ENCODE measurements at places on chromosomes 4 and X.

- no peaks in the 10 kb centered on the region for H3K36me3 ChIP-seq
- no peaks in the 10 kb centered on the region for H3K4me1 ChIP-seq
- no peak overlapping the region for H3K4me3 ChIP-seq
- no peaks in the 10 kb centered on the region for H3K27me3 ChIP-seq
These were observed 1870.5 kb upstream of the TENM3 start for GRCh38 chr4:180372691-180373090.

GRCh38 chr4:2935762-2936743 lies 27.2 kb downstream of the NOP14 start:
- no peak overlapping the region for H3K27ac ChIP-seq
- H3K27me3 ChIP-seq = no peaks in the 10 kb centered on the region
- H3K4me3 ChIP-seq = no peak overlapping the region
- H3K36me3 ChIP-seq = peaks cover 20% of the 10 kb centered on the region

GRCh38 chr4:142088906-142089305 lies 452.5 kb downstream of the IL15 start:
- no peak overlapping the region for H3K27ac ChIP-seq
- H3K36me3 ChIP-seq = no peaks in the 10 kb centered on the region
- no peaks in the 10 kb centered on the region for H3K4me1 ChIP-seq
- H3K27me3 ChIP-seq = no peaks in the 10 kb centered on the region

DNA sequence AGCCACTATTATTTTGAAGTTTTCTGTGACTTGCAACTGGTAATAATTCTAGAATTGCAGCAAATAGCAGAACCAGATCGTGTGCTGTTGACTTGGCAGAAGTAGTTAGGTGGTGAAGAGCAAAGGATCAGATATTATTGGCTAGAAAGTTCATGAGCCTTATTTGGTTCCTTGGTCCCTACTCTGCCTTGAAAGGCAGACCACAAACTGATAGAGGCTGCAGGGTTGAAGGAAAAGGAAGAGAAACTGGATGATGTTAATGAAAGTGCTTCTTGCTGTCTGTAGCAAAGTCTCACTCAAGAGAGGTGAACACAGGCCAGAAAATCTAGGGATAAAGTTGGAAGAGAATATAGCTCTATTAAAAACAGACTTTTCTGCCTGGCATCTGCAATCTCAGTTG lies 41.2 kb upstream of the RNF150 start:
- DNase-seq = no peak
- H3K4me3 ChIP-seq = no peak overlapping the region
- no peaks in the 10 kb centered on the region for H3K27me3 ChIP-seq
- H3K36me3 ChIP-seq = no peaks in the 10 kb centered on the region
- no peaks in the 10 kb centered on the region for H3K4me1 ChIP-seq

DNA sequence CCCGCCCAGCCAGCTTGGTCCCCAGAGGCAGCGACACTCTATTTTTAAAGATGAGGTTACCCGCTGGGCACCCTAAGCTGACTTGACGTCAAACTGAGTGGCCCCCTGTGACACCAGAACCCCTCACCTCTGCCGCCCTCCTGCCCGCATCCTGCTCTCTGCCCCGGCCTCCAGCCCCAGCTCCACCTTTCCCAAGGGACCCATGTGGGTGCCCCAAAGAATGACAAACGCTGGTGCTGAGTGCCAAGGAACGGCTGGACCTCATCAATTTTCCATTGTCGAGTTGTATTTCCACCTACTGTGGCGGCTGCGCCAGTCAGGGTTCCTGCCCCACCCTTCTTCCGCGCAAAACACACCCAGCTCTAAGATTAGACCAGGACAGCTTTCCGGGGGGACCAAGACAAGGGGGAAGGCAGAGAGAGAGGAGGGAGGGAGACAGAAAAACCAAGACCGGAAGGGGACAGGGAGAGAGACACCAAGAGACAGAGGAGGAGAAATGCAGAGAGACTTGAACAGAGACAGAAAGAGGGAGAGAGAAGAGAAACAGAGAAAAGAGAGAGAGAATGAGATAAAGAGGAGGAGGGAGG lies 2.0 kb downstream of the PRKX start:
- H3K4me1 ChIP-seq = no peaks in the 10 kb centered on the region
- DNase-seq = no peak
- H3K27ac ChIP-seq = peak overlapping the region; percentile 54
- peak overlapping the region; percentile 33 for H3K4me3 ChIP-seq

DNA sequence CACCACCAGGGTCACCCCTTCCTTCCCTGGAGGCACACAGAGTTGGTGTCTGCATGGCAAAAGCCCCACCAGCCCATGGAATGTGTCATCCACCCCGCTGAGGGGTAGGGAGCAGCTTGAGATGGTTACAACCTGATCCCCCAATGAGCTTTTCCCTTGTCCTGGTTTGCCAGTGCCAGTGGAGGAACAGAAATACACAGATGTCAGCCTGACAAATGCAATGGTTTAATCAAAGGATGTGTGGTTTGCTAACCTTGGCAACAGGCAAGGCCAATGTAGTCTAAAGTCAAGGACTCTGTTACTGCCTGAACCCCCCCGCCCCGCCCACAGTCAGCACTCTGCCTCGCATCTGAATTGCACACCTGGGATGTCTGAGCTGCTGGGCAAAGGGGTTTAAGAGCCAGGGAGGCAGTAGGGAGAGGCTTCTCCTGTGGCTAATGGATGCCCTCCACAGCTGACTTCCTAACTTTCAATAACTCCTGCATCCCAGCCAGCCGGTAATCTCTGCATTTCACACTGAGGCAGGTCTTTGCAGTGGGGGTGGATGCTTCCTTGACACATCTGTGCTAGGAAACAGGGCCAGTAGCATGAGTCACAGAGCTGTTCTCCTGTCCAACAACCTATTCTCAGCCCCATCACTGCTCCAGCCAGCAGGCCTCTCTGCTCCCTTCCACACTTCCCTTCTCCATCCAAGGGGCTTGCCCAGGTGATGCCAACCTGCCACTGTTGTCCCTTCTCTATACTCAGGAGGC lies 137.5 kb downstream of the AMMECR1 start:
- H3K4me1 ChIP-seq = peaks cover 1% of the 10 kb centered on the region
- H3K4me3 ChIP-seq = no peak overlapping the region
- DNase-seq = no peak

GRCh38 chr4:35548921-35549320 lies 695.4 kb downstream of the ARAP2 start:
- no peak overlapping the region for H3K4me3 ChIP-seq
- no peak overlapping the region for H3K27ac ChIP-seq
- DNase-seq = no peak
- no peaks in the 10 kb centered on the region for H3K4me1 ChIP-seq

DNA sequence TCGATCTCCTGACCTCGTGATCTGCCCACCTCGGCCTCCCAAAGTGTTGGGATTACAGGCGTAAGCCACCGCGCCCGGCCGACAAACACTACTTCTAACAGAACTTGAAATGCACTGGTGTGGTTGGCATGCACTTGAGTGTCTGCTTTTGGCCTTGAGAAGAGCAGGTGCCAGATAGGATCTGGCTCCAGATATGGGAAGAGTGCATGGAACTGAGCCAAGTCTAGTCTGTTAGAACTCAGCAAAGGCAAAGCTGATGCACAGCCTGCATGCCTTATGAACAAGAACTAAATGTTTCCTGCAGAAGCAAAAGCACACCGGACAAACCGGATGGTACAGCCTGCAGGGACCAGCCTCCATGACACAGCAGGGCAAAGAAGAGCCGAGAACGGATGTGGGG lies 35.1 kb upstream of the TBL1X start:
- no peak for DNase-seq
- H3K27ac ChIP-seq = no peak overlapping the region
- no peaks in the 10 kb centered on the region for H3K4me1 ChIP-seq
- H3K36me3 ChIP-seq = no peaks in the 10 kb centered on the region

GRCh38 chr4:110417136-110417535 lies 58.8 kb upstream of the ENPEP start:
- no peaks in the 10 kb centered on the region for H3K27me3 ChIP-seq
- no peak for DNase-seq
- no peak overlapping the region for H3K27ac ChIP-seq
- H3K4me1 ChIP-seq = peaks cover 32% of the 10 kb centered on the region
- H3K4me3 ChIP-seq = no peak overlapping the region
- no peaks in the 10 kb centered on the region for H3K36me3 ChIP-seq

DNA sequence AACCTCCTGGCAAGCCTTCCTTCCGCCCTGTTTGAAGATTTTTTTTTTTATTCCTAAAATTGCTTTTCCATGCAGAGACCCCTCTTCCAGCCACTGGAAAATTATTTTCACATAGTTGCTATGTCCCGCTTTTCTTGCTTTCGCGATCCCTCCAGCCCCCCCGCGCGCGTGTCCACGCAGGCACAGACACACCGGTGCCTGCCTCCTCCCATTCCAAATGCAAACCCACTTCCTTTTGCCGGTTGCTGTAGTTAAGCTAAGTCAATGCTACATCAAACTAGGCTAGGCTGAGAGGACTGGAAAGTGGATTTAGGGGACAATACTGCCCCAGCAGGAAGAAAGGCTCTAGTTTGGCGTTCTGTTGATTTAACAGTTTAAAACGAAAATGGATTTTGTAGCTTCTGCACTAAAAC lies 111.0 kb downstream of the DHX15 start:
- H3K36me3 ChIP-seq = no peaks in the 10 kb centered on the region
- H3K27me3 ChIP-seq = peaks cover 3% of the 10 kb centered on the region
- DNase-seq = peak; percentile 75
- H3K4me1 ChIP-seq = peaks cover 14% of the 10 kb centered on the region

DNA sequence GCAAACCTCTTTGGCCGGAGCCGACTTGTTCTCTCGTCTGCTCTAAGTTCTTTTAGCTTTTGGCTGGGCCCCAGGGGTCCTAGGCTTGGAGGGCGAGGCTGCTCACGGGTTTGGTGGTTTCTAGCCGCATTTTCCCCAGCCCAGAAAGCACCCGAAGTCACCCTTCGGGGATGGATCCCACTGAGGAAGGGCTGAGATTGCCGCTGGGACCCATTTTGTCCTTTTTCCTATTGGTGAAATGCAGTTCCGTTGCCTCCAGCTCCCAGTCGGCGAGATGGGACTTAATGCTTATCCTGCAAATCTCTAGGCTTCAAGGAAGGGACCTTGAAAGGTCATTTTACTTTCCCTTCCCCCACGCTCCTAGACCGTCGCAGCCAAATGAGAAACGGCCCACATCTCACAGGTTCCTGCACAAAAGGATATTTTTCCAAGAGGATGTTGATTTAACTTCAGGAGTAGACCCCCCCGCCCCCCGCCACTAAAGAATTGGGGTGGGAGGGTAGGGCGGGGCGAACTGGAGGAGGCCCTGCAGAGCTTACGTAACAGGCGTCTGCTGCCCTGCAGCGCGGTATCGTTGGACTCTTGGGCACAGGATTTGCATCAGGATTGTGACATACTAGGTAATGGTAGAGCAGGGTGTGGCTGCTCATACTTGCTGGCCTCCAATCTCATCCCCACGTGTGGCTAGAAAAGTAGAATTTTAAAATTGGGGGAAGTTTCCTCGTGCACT lies 564 bp downstream of the PGK1 start:
- peak; percentile 61 for DNase-seq
- H3K4me3 ChIP-seq = peak overlapping the region; percentile 65
- H3K27me3 ChIP-seq = no peaks in the 10 kb centered on the region
- peaks cover 4% of the 10 kb centered on the region for H3K4me1 ChIP-seq

DNA sequence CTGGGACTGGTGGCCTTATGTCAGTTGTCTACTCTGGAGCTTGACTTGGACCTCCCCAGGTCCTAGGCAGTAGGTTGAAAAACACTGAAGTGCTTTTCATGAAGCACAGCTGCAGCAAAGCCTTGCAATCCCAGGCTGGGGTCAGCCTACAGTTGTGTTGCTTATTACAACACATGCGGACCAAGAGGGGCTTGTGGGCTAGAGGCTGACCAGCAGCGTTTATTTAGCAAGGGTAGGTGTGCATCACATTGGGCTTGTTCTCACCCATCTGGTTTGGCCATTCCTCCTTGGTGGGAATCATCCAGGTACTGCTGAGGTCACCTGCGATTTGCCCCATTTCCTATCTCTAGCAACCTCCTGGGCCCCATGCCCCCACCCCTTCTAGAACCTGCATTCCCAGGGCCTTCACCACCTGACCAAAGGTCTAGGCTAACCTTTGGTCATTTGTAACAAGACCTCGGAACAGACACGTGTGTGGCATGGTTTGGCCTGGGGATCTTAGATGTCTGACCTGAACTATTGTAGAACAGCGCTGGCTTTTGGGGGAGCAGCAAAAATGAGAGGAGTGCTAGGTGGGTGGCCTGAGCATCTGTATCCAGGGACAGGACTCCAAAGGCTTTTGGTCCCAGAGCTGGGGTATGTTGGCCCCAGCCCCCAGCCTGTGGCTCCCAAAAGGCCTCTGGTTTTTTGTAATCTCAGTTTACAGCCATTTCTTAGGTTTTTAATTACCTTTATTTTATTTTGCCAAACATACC lies 3.0 kb downstream of the RPL10 start:
- no peak for DNase-seq
- H3K36me3 ChIP-seq = peaks cover 11% of the 10 kb centered on the region
- no peaks in the 10 kb centered on the region for H3K4me1 ChIP-seq
- no peaks in the 10 kb centered on the region for H3K27me3 ChIP-seq
- no peak overlapping the region for H3K4me3 ChIP-seq
- no peak overlapping the region for H3K27ac ChIP-seq

DNA sequence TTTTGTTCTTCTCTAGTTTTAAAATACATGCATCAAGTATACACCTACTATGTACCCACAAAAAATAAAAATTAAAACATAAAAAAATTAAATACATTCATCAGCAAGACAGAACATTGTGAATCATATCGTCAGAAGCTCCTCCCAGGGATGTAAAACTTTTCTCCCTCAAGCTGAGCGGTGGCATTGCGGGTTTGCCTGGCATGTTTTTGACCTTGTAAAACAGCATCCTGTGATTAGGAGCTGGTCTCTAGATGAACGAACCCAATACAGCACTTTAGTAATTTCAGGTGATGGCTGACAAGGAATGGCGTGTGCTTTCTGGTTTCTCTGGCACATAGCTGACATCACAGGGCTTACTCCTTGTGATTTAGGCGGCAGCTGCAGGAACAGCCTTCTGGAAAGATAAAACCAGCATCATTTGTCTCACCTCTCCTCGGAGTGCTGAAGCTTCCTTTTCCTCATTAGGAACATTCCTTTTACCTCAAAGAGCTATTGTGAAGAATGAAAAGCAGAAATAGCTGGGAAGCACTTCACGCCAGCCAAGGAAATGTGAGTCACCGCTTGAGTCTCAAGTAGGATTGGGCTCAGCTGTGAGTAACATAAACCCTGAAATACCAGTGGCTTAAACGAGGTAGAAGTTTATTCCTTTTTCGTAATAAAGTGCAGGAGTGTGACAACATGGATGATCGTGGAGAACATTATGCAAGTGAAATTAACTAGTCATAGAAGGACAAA lies 44.3 kb downstream of the NYX start:
- H3K4me1 ChIP-seq = no peaks in the 10 kb centered on the region
- peak; percentile 26 for DNase-seq
- H3K36me3 ChIP-seq = no peaks in the 10 kb centered on the region
- no peak overlapping the region for H3K4me3 ChIP-seq

GRCh38 chrX:138946926-138947325 lies 235.4 kb upstream of the FGF13 start:
- H3K4me3 ChIP-seq = no peak overlapping the region
- peaks cover 4% of the 10 kb centered on the region for H3K27me3 ChIP-seq
- no peak for DNase-seq
- H3K27ac ChIP-seq = no peak overlapping the region
- no peaks in the 10 kb centered on the region for H3K4me1 ChIP-seq
- H3K36me3 ChIP-seq = no peaks in the 10 kb centered on the region

- no peaks in the 10 kb centered on the region for H3K4me1 ChIP-seq
- DNase-seq = no peak
- H3K27ac ChIP-seq = no peak overlapping the region
- H3K36me3 ChIP-seq = no peaks in the 10 kb centered on the region
These were observed 55.6 kb downstream of the RHOXF2B start for GRCh38 chrX:120021927-120022326.
